Subcutaneous preadipocyte (primary cell): ENCODE measurements at places on chromosomes 7 and 10. TPM values are rescaled to one million over a fixed set of nuclear protein-coding genes. Genes with fewer than 3 reads are reported as not detected.

SRRM3 gene
- total RNA-seq: 0.98 and 1.1 TPM in 2 replicates

CPA4 gene
- total RNA-seq: under 0.01 and 1.6 TPM in 2 replicates

CCDC3 gene
- not detected in 2 replicates for total RNA-seq

CDC14C gene
- total RNA-seq: 0.37 TPM in 1 of 2 replicates, not detected in the other

DRGX gene
- total RNA-seq: not detected in 2 replicates

GCK gene
- total RNA-seq: 0.73 and 1.6 TPM in 2 replicates

LRWD1 gene
- total RNA-seq: 23.5 and 33.2 TPM in 2 replicates

HTR5A gene
- not detected in 2 replicates for total RNA-seq

PRLHR gene
- not detected in 2 replicates for total RNA-seq

NOD1 gene
- total RNA-seq: 10.0 and 11.4 TPM in 2 replicates
